Ovary (tissue), 10 donors: ENCODE measurements at places on chromosomes 3 and 15. TPM values are rescaled to one million over a fixed set of nuclear protein-coding genes. Genes with fewer than 3 reads are reported as not detected.
A peak's percentile ranks its signal among the peaks of the same experiment; 100 is the strongest.

DNA sequence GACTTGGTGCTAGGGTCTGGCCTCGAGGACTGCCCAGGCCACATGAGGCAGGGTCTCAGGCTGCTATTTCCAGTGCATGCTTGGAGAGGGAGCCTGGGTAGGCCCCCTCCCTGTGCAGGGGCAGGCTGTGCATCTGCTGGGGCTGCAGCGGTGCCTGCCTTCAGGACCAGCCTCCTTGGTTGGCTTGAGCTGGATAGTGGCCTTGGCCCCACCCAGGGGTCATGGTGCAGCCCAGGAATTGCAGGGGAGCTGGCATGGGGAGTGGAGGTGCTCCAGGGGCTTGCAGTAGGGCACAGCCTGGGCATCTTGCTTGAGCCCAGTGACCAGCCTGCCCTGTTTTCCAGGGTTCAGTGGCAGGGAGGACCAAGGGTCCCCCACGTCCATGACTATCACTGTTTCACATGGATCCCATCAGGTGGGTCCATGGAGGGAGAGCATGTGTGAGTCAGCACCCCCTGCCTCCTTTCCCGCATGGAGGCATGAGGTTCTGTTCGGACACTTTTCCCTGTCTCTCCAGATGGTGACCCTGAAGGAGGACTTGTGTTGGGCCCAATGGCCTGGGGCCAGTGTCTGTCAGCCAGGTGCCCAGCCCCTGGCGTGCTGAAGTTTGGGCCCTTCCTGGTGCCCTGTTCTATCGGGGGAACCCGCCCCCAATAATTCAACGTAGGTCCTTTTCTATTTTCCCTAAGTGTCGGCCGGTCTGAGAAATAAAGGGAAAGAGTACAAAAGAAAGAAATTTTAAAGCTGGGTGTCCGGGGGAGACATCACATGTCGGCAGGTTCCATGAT, 218.6 kb downstream of the SNRPN start:
- no peak for DNase-seq

- DNase-seq = no peak
Measured at GRCh38 chr3:9730657-9731205, 804 bp upstream of the BRPF1 start.

- no peak for DNase-seq
Measured at GRCh38 chr3:72244396-72244795, 459.4 kb upstream of the PROK2 start.

DNA sequence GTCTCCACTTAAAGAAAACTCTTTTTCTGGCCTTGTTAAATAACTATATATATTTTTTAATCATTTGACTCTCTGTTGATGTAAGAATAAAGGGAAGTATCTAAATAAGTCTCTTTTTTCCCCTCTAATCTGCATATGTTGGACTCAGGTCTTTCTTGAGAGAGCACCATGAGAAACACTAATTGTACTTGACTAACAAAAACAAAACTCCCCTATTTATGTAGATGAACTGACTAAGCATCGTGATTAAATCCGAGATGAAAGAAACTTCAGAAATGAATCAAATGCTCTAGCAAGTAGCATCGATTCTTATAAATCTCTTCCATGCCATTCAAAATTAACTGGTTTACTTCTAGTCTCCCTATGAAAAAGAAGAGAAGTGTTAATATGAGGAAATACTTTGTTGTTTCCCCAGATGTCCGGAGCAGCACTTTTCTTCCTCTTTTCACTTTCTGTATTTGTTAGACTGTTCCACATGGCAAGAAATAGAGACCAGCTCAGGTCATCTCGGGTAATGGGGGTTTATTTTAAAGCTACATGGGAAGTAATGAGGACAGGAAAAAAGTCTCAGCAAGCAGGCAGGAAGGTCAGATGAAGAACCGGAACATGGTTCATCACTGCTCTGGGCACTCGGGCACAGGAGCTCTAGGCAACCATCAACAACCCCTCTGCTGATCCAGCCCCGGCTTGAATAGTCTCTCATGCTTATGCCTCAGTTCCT, 288.3 kb downstream of the CNTN6 start:
- no peak for DNase-seq

DNA sequence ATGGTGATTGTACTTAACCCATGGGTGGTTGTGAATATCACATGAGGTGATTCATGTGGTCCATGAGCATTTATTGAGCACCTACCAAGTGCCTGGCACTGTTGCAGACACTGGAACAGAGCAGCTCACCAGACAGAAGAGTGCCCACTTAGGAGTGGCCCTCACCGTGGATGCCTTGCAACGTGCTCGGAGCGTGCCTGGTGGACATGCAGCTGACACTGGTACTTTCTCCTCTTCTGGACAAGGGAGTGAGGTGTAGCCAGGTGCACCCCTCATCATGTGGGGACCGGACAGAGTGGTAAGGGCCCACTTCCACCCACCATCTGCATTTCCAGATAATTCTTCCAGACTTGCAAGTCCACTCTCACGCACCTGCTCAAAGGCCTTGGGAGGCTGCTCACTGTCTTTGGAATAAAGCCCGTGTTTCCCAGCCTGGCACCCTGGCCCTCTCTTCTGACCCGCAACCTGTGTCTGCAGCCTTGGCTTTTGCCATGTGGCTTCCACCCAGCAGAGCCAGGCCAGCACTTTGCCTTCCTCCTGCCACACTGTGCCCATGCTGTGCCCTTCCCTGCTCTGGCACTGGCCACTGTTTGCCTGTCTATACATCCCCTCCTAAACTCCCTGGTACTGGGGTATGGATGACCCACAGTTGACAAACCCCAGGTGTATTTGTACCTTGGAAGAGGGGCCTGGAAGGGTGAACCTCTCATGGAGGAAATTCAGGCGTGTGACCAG, 90.9 kb upstream of the SEC13 start:
- no peak for DNase-seq

GRCh38 chr15:56428821-56429458, 36.0 kb downstream of the MNS1 start:
- DNase-seq = no peak

DNA sequence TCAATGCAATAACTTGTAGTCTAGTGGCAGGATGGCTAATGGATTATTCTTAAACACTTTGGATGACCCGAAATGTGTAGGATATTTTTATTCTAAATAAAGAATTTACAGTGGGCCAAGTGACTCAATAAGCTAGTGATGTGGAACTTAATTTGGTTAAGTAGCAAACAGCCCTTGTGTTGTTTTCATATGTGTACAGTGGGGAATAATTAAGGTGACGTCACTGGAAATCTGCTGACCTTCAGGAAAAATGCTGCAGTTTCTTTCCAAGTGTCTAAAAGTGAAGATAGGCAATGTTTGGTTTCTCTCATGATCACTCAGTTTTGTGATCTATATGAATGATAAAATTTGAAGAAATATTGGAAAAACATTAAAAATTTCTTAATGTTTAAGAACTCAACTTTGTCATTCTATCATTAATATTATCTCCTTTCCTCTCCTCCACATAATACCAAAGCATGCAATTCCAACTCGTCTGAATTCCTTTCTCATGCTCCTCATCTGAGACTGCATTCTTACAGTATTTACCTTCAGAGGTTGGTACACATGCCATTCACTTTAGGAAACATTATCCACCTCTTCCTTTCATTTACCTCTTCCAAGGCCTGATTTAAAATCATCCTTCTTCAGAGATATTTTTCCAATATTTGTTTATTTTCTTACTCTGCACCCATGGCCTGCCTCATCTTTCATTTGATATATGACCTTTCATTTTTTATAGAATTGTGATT, 414.6 kb upstream of the ARPP21 start:
- DNase-seq = no peak

DNA sequence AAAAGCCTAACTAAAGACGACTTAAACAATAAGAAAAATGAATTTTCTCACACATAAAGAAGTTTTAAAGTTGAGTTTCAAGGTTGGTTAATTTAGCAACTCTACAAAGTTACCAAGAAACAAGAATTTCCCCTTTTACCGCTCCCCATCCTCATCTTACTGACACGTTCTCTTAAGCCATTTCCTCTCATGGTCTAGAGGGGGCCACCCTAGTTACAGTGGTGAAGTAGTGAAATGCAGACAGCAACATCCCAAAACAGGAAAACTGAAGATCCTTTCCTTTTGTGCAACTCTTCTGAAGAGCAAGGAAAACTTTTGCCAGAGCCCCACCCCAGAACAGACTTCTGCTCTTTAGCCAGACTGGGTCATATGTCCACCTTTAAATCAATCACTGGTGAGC, 17.3 kb upstream of the SOX14 start:
- no peak for DNase-seq

- no peak for DNase-seq
Measured at GRCh38 chr15:56042498-56042897, 49.1 kb upstream of the NEDD4 start.

DNA sequence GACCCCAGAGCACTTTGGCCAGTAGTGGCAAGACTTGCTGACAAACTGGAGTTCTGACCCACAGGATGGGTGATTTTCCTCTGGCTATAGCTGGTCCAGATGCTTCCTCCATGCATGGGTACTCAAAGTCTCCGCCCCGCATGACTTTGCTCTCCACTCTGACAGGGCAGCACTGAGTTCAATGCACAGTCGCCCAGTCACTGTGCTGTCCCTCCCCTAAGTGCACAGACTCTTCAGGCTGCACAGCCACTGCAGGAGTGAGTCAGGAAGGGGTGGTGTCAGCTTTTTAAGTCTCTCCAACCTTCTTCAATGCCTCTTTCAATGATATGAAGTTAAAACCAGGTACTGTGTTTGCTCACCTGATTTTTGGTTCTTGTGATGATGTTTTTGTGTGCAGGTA, 17.8 kb downstream of the TEX9 start:
- no peak for DNase-seq

- no peak for DNase-seq
Measured at GRCh38 chr3:177410730-177411129, 213.4 kb upstream of the TBL1XR1 start.

- no peak for DNase-seq
Measured at GRCh38 chr3:185215873-185216606, 37.8 kb downstream of the EHHADH start.

DNA sequence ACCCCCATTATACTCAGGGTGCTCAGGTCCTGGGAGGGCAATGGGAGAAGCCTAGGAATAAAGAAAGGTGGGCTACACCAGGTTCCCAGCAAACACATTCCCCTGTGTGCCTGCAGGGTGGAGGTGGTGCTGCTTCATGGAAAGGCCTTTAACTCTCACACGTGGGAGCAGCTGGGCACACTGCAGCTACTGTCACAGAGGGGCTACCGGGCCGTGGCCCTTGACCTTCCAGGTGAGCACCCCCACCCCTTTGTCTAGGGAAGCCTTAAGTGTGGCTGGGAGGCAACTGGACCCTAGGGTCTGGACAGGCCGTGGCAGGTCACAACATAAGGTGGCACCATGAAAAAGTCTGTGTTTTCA, 3.3 kb downstream of the ABHD14A start:
- DNase-seq = no peak

GRCh38 chr3:57078635-57079473, 18.4 kb downstream of the SPATA12 start:
- DNase-seq = peak; percentile 57

DNA sequence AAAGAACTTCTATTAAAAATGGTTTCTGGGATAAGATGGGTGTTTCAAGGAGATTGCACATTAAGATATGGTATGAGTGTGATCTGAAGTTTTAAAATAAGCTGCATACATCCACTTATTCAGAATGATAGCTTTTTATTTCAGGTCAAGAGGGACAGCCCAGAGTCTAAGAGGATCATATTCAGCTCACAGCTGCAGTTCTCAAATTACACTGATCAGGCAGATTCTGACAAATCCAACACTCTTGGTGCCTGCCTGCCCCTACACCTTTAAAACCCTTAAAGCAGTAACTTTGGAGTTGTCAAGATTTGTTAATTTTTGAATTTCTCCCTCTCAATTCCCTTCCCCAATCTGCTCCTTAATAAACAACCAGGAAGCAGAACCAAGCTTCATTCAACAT, 9.1 kb upstream of the TMEM87A start:
- DNase-seq = no peak

DNA sequence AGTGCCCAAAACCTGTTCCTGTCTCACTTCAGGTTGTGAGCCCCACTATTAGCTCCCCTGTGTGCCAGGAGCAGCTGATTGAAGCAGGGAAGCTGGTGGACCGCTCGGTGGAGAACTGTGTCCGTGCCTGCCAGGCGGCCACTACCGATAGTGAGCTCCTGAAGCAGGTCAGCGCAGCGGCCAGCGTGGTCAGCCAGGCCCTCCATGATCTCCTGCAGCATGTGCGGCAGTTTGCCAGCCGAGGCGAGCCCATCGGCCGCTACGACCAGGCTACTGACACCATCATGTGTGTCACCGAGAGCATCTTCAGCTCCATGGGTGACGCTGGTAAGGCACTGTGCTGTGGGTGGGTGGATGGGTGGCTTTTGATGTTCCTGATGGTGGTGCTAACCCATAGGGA, 334.1 kb upstream of the TPM1 start:
- DNase-seq = no peak

DNA sequence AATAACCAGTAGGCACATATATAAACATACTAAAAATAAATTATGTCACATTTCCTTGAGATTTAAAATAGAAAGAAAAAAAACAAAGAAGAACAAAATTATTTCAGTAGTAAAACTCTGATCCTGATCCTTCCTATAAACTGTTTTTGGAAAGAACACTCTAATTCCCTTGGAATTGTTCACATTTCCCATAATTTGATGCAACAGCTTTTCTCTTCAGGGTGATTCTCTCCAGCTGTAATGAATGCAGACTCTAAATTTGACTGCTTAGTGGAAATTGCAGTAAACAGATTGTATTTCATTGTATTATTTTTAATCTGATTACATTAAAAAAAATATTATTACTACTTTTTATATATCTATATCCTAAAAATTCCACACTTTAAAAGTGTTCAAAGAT, 70.2 kb upstream of the ABI3BP start:
- DNase-seq = no peak

DNA sequence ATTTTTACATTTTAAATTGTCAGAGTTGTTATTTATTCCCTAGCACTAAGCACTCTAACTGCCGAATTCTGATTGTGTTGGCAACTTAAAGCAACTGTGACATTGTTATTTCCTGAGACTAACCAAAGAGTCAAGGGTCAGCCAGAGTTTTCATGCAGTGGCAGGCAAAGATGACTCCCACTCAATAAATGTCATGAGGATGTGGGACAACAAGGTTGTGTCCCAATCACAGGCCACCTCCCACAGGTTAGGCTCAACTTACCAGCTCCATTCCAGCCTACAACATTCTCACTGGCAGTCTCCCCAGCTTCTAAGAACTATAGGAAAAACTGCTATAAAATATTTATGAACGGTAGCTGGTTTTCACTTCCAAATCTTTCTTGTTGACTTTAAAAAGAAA, 80.1 kb downstream of the RSL24D1 start:
- no peak for DNase-seq

GRCh38 chr3:4083225-4084015, 219.7 kb upstream of the SETMAR start:
- no peak for DNase-seq

- DNase-seq = no peak
Measured at GRCh38 chr15:71167445-71168165, 52.3 kb downstream of the THSD4 start.

- DNase-seq = no peak
Measured at GRCh38 chr15:92646216-92646615, 9.4 kb downstream of the FAM174B start.

The OR5K2 gene
- total RNA-seq = not detected

The TNFSF10 gene
- total RNA-seq = 12.7 TPM

The PPP1R14D gene
- total RNA-seq = 0.95 TPM

The PRR20G gene
- not detected for total RNA-seq

The LIPH gene
- total RNA-seq = not detected

The LHFPL4 gene
- total RNA-seq = not detected

The ADAMTS17 gene
- 7.9 TPM for total RNA-seq

The NBEAL2 gene
- 10.6 TPM for total RNA-seq
